ENCODE measurements at places on chromosomes 2 and 18.

DNA sequence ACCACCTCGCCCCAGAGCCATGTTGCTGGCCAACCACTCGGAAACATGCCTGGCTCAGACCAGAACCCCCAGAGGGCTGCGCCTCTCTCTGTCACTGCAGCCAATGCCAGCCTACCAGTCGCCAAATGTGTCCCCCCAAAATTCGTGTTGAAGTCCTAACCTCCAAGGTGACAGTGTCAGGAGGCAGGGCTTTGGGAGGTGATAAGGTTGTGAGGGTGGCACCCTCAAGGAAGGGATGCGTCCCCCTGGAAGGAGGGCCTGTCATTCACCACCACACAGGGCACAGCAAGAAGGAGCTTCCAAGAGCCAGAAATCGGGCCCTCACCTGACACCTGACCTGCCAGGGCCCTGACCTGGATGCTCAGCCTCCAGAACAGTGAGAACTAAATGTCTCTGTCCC lies 291.9 kb upstream of the SALL3 start:
- no peak for DNase-seq

DNA sequence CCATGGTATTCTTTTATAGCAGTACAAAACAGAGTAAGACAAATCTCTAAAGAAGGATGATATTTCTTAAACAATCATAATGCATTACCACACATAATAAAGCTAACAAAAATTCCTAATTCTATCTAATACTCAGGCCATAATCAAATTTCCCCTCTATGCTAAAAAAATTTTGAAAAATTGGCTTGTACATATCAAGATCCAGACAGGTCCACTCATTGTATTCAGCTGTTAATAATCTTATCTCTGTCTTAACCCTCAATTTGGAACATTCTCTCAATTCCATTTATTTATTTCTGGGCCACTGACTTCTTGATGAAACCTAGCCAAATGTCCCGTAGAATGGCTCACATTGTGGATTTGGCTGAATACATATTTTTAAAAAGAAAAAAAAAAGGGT lies 59.1 kb upstream of the PAX3 start:
- DNase-seq, result no peak

GRCh38 chr2:176453784-176454183 lies 184.5 kb downstream of the MTX2 start:
- no peak for DNase-seq

- no peak for DNase-seq
Measured at GRCh38 chr2:16105669-16106281, 165.4 kb downstream of the MYCN start.

- no peak for DNase-seq
Measured at GRCh38 chr2:20348542-20348941, 2.1 kb downstream of the PUM2 start.

DNA sequence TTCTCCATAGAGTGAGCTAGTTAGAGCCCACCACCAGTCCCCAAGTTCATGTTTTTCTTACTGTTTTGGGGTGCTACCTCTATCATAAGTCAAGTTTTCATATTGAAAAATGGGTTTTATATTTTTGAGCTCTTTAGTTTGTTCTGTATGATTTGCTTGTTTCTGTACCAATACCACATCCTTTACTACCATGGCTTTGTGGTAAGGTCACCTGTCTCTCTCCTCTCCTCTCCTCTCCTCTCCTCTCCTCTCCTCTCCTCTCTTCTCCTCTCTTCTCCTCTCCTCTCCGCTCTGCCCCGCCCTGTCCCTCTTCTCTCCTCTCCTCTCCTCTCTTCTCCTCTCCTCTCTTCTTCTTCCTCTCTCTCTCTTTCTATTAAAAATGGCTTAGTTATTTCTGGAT lies 22.1 kb upstream of the LBH start:
- no peak for DNase-seq

Measured in stimulated activated naive B cell treated with anti-CD40 and anti-IgM and Interleukin-4, amounts not matched to agents 10 μg/mL and 1 μg/mL and 100 μg/mL, for 72 hours (primary cell).